ENCODE measurements at places on chromosomes 6 and 20.

DNA sequence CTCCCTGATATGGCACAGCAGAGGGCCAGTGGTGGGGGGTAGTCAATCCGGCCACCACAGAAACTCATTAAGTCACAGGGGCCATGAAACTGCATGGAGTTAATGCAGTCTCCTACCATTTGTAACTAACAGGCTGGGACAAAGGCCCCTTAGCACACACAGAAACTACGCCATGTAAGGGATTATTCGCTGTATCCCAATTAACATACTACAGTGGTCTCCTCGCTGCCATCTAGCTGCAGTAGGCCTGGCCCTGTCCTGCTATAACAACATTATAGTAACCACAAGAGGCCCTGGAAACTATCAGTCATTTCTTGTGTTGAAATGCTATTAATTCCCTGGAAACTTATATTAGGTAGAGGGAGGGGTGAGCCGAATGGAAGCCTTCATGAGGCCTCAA lies 72.3 kb upstream of the CCN2 start:
- DNase-seq, result no peak

DNA sequence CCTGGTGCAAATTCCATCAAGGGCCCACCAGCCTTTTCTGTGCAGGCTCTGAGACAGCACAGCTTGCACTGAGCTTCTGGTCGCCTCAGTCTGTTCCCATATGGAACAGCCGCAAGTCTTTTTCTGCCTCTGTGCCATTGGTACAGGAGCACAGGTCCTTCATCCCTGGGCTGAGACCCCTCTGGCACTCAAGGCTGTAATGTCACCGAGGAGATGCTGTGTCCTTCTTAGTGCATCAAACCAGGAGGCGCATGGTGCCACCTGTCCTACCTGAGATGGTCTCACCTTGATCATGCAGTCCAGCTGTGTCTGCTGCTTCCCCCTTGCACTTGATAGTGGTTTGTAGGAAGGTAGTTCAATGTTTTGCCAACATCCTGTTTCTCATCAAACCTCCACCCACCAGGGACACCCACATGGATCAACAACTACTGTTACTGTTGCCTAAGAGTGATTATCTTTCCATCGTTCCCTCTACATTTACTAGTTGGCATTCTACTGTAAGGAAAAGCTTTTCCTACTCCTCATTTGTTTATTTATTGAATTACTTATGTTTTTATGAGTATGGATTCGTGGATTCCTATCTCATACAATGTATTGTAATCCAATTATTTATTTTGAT lies 29.0 kb downstream of the FAM50B start:
- no peak for DNase-seq

- no peak for DNase-seq
Observed at GRCh38 chr6:145761584-145761983, 26.3 kb upstream of the EPM2A start.

GRCh38 chr6:147793871-147794643 lies 285.6 kb downstream of the SAMD5 start:
- DNase-seq, result peak; percentile 11

GRCh38 chr6:83114164-83114563 lies 46.7 kb downstream of the DOP1A start:
- peak; percentile 31 for DNase-seq

DNA sequence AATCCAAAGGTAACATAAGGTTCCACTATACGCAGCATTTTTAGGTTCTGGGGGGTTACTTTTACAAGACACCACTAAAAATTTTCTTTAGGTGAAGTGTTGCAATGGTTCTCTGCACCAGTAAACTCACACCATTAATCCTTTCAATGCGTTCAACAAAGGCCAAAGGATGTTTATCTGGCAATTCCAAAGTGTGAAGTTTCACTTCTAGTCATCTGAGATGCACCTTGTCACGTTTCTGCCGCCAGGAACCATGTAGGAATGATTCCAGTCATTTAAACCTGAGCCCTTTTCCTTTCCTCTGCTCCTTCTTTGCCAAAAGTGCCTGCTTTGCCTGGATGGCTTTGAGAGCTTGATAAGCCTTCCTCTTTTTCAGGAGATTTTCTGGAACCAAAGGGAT lies 54.8 kb downstream of the CD164 start:
- no peak for DNase-seq

DNA sequence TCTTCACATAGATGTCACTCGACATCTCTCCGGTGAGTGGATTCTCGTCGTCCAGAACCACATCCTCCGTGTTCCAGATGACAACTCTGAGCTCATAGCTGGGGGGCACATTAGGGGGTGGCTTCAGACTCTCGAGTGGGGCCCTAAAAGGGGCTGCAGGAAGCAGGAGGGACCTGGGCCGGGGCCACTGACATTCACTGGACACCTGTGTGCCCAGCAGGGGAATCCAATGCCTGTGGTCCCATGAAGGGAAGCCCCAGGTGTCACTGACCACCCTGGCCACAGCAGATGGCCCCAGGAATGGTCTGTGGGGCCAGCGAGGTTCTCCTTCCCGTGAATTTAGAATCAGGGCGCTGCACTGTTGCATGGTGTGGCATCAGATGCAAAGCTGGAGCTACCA lies 18.7 kb downstream of the ERGIC3 start:
- DNase-seq, result no peak

DNA sequence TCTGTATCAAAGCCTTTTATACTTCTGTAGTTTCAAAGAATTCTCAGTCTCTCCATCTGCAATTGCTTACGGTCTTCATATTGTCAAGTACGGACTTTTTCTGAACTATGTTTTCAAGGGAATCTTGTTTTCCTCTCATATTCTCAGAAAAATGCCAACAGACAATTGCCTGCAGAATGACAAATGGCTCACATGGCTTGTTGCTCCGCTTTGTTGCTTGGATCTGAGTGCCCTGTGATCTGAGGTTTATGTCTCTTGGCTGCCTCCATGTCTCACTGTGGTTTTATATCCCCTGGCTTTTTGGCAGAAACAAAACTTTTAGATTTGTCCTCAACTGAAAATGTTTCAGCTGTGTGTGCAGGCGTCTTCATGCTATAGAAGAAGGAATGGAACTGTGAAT lies 285.4 kb upstream of the CHD6 start:
- DNase-seq, result no peak

- no peak for DNase-seq
Observed at GRCh38 chr6:90877616-90878015, 290.7 kb upstream of the MAP3K7 start.

- DNase-seq, result no peak
Observed at GRCh38 chr20:44288252-44288651, 22.8 kb downstream of the FITM2 start.

Measured in bronchial epithelial cell (primary cell).